NCI-H82 (cell line): ENCODE measurements at places on chromosomes 7 and 10.
A peak's percentile ranks its signal among the peaks of the same experiment; 100 is the strongest.

GRCh38 chr10:31147210-31147608, 115.5 kb upstream of the ZNF438 start:
- DNase-seq, result no peak

DNA sequence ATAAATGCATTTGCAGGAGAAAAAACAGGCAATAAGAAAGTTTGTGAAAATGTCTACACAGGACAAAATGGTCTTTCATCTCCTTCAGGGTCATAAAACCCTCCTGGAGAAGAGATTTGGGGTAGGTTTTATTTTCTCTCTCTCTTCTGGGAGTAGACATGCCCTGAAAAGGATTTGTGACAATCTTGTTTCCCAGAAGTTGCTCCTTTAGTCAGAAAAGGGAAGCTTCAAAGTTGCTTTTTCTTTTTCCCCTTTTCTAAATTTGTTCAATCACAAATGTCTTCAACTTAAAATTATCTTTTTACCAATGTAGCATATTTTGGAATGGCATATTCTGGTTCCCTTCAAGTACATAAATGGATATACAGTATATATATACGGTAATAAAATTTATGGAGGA, 9.4 kb upstream of the ANKRD22 start:
- DNase-seq, result no peak

DNA sequence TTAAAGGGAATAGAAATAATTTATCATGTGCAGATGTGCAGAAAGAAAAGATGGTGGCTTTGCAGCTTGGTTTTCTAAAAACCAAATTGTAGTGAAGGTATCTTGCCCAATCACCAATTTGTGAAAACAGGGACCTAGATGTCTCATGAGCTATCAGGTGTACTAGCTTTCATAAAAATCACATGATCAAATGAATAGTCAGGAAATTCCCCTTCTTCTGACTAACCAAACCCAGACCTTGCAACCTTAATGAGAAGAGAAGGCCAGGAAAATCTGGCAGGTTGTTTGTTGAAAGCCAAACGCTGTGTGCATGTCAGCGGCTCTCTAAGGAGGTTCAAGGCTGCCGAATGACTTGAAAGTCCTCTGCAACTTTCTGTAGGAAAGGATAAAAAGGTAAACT, 304.4 kb upstream of the NRP1 start:
- no peak for DNase-seq

- DNase-seq, result peak; percentile 66
These were observed 1.7 kb upstream of the CXCL12 start for GRCh38 chr10:44386546-44387052.

DNA sequence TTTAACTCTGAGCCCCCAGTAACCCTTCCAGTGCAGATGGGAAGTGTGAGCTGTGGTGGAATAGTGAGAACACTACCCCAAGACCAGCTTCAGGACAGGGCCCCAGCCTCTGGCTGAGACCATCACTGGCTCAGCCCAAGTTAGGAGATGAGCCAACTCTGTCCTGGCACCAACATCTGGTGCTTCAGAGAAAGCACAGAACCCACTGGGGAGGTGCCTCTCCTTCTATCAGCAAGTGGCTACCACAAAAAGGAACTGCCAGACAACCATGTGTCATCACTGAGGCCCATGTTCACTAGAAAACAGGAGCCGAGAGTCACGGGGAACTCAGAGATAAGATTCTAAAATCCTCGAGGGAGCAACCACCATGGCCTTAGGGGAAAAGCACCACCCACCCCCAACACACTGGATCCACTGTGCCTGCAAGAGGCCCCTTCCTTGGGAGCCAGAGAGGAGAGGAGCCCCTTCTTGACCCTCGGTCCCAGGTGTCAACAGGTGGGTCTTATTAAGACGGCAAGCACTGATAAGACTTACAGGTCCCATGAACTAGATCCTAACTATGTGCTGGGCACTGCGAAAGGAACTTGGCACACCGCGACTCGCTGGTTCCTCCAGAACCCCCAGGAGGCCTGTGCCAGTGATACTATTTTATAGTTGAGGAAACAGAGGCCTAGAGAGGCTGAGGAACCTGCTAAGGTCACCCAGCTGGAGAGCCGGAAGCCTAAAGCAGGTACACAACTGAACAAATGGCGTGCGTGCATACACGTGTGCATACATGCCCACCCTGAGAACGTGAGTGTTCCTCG, 102.7 kb downstream of the FAM53B start:
- DNase-seq, result no peak

GRCh38 chr10:105278439-105278838, 637.3 kb downstream of the SORCS3 start:
- peak; percentile 4 for DNase-seq

DNA sequence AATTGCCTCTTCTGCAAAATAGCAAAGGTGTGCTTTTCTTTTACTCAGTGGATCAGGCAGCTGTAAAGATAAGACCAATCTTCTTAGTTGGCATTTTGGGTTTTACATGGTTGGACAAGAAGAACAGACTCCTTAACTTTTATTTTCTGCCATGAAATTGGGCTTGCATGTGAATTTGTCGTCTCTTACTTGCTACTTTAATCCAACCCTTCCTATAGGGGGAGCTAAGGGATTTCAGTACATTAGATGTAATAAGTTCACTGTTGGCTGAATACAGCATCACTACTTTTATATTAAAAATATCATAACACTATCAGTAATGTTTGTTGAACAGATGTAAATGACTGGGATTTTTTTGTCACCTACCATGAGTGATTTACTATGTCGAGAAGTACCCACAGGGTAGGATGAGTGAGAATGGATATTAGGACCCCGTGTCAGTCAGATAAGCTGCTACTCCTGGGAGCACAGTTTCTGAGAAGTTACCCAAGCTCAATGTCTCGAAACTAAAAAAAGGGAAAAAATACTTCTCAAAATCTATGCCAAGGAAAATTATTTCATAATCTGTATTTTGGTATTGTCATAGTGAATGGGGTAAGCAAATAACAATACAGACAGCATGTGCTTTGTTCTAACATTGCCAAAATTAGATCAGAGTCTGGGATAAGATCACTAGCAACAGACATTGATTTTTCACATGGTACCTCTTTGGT, 127.4 kb upstream of the AGR3 start:
- peak; percentile 36 for DNase-seq

DNA sequence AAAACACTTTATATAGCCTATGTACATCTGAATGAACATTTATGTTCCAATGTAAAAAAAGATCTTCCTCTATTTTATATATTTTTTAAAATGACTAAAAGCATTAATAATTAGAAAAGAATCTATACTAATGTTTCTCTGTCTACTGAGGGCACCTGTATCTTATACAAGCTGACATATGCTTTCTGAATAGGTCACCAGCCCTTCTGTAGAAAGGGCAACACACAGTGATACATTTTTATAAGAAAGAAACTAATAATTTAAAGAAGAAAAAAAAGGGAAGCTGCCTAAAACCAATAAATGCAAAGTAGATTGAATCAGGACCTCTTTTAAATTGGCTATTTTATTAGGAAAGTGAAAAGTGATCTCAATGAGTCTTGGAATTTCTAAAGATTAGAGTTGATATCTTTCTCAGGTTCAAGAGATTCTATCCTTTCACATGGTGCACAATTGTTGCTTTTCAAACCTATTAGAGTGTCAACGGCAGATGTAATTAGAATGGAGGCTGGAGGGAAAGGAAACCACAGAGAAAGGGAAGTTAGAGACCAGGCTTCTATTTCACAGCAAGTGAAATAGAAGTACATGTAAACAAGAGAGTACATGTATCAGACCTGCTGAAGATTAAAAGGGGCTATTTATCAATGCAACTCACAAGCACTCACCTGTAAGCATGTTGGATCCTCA, 6.3 kb downstream of the MTPN start:
- no peak for DNase-seq

- DNase-seq, result no peak
These were observed 359.3 kb downstream of the SH2D4B start for GRCh38 chr10:80896959-80897358.

DNA sequence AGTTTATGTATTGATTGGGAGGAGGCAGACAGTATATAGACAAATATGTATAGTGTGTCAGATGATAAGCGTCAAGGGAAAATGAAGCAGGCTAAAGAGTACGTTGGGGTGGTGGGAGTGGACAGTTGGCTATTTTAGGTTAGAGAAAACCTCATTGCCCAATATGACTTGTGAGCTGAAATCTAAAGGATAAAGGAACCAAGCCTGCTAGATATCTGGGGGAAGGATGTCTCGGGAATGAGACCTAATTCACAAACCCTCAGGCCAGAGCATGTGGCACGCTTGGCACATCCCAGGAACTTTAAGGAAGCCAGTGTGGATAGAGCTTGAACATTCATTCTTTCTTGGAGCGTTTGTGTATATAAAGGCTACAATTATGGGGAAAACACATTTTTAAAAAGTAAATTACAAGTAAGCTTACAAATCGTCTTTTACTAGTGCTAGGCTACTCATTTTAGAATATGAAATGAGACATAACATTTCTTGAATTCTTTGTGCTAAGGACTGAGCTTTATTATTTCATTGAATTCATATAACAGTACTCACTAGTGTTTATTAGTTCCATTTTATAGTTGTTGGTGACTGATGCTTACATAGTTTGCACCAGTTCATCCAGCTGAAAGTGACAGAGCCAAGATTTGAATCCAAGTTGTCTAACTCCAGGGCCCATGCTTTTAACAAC, 9.7 kb downstream of the FHIP2A start:
- DNase-seq, result no peak

DNA sequence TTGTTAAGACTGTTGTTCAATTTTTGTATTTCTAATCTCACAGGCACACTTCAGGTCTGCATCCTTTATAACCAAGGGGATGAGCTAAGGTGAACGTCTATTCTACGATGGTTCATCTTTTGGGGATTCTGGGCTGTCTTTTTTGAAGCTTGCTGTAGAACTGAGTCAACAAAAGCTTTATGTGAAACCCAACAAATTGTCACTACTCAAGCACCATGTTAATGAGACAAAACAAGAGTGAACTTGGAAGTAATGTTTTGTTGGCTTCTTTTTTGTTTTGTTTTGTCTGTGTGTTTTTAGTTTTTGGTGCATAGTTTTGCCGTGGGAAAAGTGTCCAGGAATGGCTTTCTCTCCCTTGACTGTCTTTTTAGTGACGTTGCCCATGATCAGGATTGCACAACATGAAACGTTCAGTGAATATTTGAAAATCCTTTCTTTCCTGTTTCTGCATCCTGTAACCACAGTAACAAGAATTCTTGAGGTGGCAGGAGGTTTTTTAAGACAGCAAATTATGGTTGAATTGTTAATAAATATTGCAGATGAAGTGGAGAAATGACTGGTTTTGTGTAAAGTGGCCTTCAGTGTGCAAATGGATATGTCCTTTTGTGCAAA, 65.6 kb downstream of the WIPF3 start:
- DNase-seq, result no peak

GRCh38 chr7:128353610-128354009, 7.9 kb downstream of the PRRT4 start:
- no peak for DNase-seq
